Left colon (tissue), 2 donors: ENCODE measurements at places on chromosomes 12 and 14. TPM values are rescaled to one million over a fixed set of nuclear protein-coding genes. Genes with fewer than 3 reads are reported as not detected.

GRCh38 chr12:56884421-56884820 lies 49.8 kb downstream of the SDR9C7 start:
- DNase-seq, result no peak

DNA sequence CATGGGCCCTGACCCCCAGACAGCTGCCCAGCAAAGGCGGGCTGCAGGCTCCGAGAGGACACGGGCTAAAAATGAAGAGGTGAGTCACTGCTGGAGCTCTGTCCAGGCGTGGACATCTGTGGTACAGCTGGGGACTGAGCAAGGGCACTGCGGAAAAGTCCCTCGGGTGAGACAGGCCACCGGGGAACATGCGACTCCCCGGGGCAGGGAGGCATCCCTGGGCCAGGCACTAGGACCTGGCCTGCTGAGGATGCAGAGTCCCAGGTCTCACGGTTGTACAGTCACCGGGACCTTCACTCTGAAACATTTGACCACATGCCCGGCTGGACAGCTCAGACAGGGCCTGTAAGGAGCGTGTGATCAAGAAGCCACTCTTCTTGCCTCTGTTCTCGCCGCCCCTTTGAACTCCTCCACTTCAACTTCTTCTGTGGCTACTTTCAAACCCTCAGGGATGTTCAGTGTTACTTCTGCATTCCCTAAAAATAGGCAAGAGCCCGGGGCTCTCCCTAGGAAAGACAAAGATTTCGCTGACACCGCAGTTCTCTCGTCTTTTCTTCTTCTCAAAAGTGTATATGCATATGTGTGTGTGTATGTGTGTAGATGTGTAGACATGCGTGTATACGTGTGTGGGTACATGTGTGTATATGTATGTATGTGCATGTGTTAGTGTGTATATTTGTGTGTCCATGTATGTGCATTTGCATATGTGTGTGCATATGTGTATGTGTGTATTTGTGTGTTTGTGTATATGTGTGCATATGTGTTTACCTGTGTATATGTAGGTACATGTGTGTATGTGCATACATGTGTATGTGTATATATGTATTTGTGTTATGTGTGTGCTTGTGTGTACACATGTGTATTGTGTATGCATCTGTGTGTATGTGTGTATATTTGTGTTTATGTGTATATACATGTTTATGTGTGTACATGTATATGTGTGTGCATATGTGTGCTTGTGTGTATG lies 5.0 kb upstream of the RFLNA start:
- no peak for DNase-seq

Gene FZD10
- 0.40 TPM for total RNA-seq

Gene ST8SIA1
- total RNA-seq, result 1.0 TPM

DNA sequence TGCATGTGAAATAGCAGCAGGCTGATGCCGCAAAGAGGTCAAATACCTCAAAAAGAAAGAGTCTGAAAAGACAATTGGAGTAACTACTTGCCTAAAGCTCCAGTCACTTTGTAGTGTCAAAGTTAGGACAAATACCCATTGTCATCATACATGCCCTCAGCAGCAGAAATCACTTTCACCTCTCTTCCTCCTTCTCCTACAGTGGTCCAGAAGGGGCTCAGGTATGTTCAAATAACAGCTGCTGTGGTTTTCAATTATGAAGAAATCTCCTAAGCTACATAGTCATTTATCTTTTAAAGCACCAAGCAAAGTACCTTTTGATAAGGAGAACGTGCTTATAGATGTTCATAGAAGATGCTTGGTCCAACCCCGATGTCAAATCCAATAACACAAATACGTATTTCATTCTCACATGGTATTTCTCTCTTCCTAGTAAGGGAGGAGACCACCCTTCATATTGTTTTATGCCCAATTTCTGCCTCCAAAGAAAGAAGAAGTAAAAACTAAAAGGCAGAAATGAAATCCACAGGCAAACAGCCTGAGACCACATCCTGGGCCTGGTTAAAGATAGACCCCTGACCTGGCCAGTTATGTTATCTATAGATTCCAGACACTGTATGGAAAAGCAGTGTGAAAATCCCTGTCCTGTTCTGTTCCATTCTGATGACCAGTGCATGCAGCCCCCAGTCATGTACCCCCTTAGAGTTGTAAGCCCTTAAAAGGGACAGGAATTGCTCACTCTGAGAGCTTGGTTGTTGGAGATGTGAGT lies 23.7 kb downstream of the GYS2 start:
- no peak for DNase-seq

- no peak for DNase-seq
Measured at GRCh38 chr12:64649487-64649886, 39.2 kb downstream of the RASSF3 start.
